ENCODE measurements at places on chromosomes 11 and 22. TPM values are rescaled to one million over a fixed set of nuclear protein-coding genes. Genes with fewer than 3 reads are reported as not detected.

CAVIN3 gene
- 198 TPM for total RNA-seq

MPPED1 gene
- total RNA-seq: not detected

ROBO3 gene
- total RNA-seq: 6.1 TPM

CD3E gene
- not detected for total RNA-seq

GRAMD1B gene
- 13.8 TPM for total RNA-seq

MMP7 gene
- 3.3 TPM for total RNA-seq

PANX3 gene
- not detected for total RNA-seq

MAJIN gene
- not detected for total RNA-seq

TIMM10 gene
- total RNA-seq: 59.2 TPM

CSNK2A3 gene
- 1.9 TPM for total RNA-seq

PGR gene
- total RNA-seq: 0.19 TPM

KBTBD3 gene
- total RNA-seq: 1.3 TPM

RASL10A gene
- total RNA-seq: not detected

NTM gene
- total RNA-seq: 43.3 TPM

TOMM22 gene
- total RNA-seq: 118 TPM

NOX4 gene
- 3.6 TPM for total RNA-seq

THY1 gene
- total RNA-seq: 9.6 TPM

APOA4 gene
- total RNA-seq: not detected

B3GAT1 gene
- total RNA-seq: under 0.01 TPM

ZNF215 gene
- 6.8 TPM for total RNA-seq

NLRP6 gene
- not detected for total RNA-seq

TEX12 gene
- total RNA-seq: not detected

GRM5 gene
- total RNA-seq: under 0.01 TPM

RASD2 gene
- total RNA-seq: 0.56 TPM

TMEM191C gene
- 1.1 TPM for total RNA-seq

ARHGAP42 gene
- total RNA-seq: 13.0 TPM

AMPD3 gene
- 2.7 TPM for total RNA-seq
